Retinal pigment epithelial cell (primary cell): ENCODE measurements at places on chromosomes 4 and X.

GRCh38 chr4:121360495-121360894 is 20.3 kb downstream of the QRFPR start:
- no peak for DNase-seq

GRCh38 chr4:133694416-133694815 is 507.2 kb downstream of the PABPC4L start:
- no peak for DNase-seq

GRCh38 chr4:47835494-47835893 is 2.4 kb downstream of the CORIN start:
- no peak for DNase-seq

DNA sequence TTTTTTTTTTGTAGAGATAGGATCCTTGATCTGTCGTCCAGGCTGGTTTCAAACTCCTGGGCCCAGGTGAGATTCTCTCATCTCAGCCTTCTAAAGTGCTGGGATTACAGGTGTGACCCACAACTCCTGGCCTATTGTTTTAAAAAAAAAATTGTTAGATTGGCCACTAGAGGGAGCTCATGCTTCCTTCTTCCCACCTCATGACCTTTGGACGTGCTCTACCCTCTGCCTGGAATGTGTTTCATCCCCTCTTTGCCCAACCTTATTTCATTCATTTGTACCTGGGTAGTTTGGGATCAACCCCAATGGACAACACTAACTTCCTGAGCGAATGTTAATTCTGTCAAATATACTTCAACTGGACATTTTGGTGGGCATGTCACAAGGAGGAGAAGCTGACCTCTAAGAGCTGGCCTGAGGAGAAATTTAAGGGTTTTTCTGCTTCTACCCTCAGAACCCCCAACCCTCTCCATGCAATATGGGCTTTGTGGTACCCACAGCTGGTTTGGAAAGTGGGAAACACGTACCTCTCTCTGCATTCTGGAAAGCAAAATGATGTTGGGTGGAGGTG is 6.4 kb downstream of the PPEF2 start:
- no peak for DNase-seq

DNA sequence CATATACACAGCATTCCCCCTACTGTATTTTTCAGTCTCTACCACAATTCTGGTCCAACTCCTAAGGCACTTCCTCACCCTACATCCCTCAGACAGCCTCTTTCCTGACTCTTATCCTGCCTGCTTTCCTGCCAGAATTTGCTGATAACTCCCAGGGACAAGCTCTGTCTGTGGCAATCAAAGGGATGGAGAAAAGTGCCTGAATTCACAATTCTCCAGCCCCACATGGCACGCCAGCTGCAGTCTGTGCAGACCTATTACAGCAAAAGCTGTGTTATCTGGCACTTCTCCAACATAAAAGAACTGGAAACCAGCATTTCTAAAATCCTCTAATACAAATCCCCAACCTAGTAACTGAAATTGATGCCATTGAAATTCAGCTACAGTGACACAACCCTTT is 404.8 kb downstream of the KLHL13 start:
- no peak for DNase-seq

DNA sequence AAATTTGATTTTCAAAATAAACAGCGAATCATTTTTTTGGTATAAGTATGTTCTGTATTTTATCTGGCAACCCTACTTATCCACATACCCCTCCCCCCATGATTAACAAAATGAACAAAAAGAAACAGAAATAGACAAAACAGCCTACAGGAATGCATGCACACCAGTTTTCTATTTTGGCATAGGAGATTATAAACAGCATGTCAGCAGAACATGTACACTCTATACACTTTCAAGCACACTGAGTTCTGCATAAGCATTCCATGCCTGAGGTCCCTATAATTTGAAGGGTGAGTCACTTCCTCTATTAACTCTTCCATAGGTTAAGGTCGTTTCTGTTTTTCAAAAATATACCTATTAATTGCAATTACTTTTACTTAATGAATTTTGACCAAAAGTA is 28.0 kb upstream of the ZNF280C start:
- DNase-seq, result peak; percentile 2

- no peak for DNase-seq
Measured at GRCh38 chr4:14225688-14226207, 598.2 kb upstream of the BOD1L1 start.
